ENCODE measurements at places on chromosomes 5 and 9.

GRCh38 chr5:76500633-76501393 lies 97.7 kb downstream of the IQGAP2 start:
- DNase-seq = no peak

- DNase-seq = no peak
These were observed 17.5 kb upstream of the SHB start for GRCh38 chr9:38086496-38086895.

GRCh38 chr5:12902611-12903010 lies 998.4 kb upstream of the CTNND2 start:
- DNase-seq = no peak

- DNase-seq = no peak
These were observed 48.9 kb downstream of the ERMP1 start for GRCh38 chr9:5783982-5784381.

GRCh38 chr5:114319821-114320220 lies 42.0 kb upstream of the KCNN2 start:
- DNase-seq = no peak

GRCh38 chr5:82664732-82665131 lies 386.6 kb upstream of the RPS23 start:
- no peak for DNase-seq

- DNase-seq = no peak
These were observed 126.1 kb upstream of the TBC1D2 start for GRCh38 chr9:98381311-98382103.

Data from fibroblast of the conjunctiva (primary cell).